ENCODE measurements at places on chromosomes 5 and 9.

- no peak for DNase-seq
Observed at GRCh38 chr5:81424728-81425127, 30.8 kb upstream of the ACOT12 start.

DNA sequence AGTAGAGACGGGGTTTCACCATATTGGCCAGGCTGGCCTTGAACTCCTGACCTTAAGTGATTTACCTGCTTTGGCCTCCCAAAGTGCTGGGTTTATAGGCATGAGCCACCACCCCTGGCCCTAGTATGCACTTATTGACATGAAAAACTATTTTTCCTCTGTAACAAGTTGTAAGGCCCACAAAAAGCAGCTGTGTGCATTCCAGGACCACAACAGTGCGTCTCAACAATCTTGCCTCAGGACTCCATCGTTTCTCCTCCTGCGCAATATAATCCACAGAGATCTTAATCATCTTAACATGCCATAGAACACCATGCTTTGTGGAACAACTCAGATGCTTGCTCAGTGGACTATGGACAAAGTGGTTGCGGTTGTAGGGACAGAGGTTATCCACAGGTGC lies 10.2 kb downstream of the OR2V1 start:
- DNase-seq, result no peak

GRCh38 chr9:35842795-35843194 lies 13.8 kb downstream of the TMEM8B start:
- no peak for DNase-seq

- no peak for DNase-seq
Observed at GRCh38 chr5:113240951-113241726, 193.7 kb downstream of the TSSK1B start.

- no peak for DNase-seq
Observed at GRCh38 chr5:31886206-31886605, 247.3 kb downstream of the PDZD2 start.

- no peak for DNase-seq
Observed at GRCh38 chr5:34722183-34722582, 66.1 kb downstream of the RAI14 start.

DNA sequence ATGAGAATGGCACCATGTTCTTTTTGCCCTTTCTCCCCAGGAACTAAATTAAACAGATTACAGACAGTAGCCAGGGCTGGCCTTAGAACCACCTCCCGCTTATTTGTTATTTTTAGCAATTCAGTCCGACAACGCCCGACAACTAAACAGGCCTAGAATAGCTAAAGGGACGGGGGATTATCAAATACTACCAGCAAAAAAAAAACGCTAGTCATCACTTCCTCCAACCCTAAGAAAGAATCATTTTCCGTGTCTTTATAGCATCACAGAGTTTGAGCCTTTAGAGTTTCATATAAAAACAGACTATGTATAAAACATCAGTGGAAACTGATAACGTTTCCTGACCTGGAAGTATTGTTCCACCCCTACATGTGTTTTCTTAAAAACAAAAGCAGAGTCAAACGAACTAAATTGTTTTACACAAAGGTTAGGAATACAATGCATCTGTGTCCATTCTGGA lies 35.3 kb downstream of the PFDN1 start:
- DNase-seq, result no peak

DNA sequence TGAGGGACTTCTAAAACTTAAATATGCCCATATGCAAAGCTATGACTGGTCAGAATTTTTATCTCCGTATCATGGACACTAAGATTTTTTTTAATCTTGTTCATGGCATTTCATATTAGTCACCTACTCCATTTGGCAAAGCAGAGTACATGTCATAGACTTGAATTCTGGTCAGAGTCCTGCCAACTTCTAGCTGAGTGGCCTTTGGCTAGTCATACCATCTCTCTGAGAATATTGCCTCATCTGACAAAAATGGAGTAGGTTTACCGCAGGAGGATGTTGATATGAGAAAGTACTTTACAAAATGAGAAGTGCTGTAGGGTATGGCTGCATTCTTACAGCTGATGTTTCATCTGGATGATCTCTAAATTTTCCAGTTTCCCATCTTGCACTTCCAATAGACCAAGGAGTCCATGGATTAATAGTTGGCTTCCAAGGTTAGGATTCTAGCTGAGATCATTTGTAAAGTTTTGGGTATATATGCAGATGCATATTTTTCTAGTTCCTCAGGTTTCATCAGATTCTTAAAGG lies 150.8 kb upstream of the NR3C1 start:
- no peak for DNase-seq

- DNase-seq, result peak; percentile 80
Observed at GRCh38 chr5:76733049-76733417, 17.1 kb downstream of the F2R start.

DNA sequence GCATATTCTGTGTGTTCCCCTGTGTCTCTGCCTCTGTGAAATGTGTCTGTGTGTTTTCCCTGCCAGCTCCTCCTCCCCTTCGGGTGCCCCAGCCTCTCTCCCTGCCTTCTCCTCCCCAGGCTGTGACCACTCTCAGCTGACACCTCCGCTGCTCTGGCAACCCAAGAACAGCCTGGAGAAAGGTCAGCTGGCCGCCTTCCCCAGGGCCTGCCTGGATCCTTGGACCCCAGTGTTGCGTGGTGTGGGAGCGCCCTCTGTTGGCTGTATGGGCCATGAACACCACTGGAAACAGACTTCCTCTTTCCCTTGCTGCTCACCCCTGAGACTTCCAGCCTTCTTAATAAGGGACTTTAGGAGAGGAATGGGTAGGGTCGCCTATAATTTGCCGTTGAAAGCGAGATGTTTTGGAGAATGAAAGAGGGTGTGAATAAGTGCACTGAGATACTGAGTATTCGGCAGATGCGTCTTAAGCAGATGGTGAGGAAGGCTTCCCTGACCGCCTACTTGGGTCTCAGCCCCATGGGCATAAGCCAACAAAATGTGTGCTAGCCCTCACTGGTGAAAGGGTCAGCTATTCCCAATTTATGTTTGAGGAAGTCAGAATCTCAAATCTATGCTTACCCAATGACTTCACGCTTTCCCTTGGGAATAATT lies 114.9 kb upstream of the TRIM32 start:
- DNase-seq, result no peak

DNA sequence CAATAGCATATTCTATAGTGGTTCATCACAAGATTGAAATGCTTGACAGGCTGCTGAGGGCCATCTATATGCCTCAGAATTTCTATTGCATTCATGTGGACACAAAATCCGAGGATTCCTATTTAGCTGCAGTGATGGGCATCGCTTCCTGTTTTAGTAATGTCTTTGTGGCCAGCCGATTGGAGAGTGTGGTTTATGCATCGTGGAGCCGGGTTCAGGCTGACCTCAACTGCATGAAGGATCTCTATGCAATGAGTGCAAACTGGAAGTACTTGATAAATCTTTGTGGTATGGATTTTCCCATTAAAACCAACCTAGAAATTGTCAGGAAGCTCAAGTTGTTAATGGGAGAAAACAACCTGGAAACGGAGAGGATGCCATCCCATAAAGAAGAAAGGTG lies 43.8 kb downstream of the GCNT1 start:
- DNase-seq, result no peak

DNA sequence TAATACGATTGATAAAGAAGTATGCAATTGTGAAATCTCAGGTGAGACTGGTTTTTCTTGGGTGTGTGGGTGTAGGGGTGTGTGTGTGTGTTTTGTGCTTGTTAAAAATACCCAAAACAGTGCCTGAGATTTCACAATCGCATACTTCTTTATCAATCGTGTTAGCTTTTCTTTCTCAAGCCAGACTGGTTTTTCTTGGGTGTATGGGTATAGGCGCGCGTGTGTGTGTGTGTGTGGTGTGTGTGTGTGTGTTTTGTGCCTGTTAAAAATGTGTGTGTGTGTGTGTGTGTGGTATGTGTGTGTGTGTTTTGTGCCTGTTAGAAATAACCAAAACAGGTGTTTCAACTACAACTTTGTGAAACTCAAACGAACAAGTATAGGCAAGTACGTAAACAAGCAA lies 53.7 kb downstream of the CERT1 start:
- no peak for DNase-seq

GRCh38 chr9:76734716-76735115 lies 29.5 kb upstream of the PCA3 start:
- no peak for DNase-seq

GRCh38 chr9:93897075-93897970 lies 57.8 kb downstream of the BARX1 start:
- DNase-seq, result no peak

GRCh38 chr5:122258241-122258640 lies 53.8 kb upstream of the SNCAIP start:
- DNase-seq, result no peak

DNA sequence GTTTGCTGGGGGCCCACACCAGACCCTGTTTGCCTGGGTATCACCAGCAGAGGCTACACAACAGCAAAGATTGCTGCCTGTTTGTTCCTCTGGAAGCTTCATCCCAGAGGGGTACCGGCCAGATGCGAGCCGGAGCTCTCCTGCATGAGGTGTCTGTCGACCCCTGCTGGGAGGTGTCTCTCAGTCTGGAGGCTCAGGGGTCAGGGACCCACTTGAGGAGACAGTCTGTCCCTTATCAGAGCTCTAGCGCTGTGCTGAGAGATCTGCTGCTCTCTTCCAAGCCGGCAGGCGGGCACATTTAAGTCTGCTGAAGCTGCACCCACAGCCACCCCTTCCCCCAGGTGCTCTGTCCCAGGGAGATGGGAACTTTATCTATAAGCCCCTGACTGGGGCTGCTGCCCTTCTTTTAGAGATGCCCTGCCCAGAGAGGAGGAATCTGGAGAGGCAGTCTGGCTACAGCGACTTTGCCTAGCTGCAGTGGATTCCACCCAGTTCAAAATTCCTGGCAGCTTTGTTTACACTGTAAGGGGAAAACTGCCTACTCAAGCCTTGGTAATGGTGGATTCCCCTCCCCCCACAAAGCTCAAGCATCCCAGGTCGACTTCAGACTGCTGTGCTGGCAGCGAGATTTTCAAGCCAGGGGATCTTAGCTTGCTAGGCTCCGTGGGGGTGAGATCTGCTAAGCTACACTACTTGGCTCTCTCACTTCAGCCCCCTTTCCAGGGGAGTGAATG lies 206.0 kb upstream of the TLX3 start:
- no peak for DNase-seq

GRCh38 chr5:14006823-14007520 lies 62.5 kb upstream of the DNAH5 start:
- DNase-seq, result no peak

DNA sequence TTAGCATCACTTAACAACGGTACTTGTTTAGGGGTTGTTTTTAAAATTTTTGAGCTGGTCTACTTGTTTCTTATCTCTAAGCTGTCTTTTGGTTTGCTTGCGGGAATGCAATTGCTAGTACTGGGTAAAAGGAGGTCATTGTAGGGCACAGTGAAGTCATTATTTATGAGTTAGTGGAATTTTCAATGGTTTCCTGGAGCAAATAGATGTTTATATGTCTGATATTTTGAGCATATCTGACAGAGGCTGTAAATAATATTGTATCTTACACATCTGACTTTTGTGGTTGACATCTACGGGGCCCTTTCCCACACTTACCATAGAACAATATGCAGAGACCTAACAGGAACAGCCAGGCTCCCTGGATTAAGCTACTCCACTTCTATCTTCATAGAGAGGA lies 90.4 kb upstream of the IL6ST start:
- no peak for DNase-seq

DNA sequence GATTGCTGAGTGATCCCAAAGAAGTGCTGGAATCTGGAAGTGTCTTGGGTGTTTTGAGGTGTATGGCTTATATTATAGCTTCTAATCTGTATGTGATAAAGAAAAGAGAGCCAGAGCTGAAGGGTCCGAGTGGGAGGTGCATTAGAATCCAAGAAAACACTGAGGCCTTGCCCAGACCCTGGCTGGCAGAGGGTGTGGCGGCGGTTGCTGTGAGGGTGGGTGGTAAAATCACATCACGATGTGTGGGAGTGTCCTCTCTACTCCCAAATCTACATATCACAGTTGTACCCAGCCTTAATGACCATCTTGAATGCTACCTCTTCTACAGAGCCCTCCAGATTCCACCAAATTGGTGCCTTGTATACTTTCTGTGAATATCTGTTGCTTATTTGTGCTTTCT lies 28.9 kb downstream of the ACTBL2 start:
- no peak for DNase-seq

GRCh38 chr5:133892306-133892705 lies 76.1 kb downstream of the C5orf15 start:
- no peak for DNase-seq

- no peak for DNase-seq
Observed at GRCh38 chr5:117856713-117857112, 1131.6 kb downstream of the DTWD2 start.

DNA sequence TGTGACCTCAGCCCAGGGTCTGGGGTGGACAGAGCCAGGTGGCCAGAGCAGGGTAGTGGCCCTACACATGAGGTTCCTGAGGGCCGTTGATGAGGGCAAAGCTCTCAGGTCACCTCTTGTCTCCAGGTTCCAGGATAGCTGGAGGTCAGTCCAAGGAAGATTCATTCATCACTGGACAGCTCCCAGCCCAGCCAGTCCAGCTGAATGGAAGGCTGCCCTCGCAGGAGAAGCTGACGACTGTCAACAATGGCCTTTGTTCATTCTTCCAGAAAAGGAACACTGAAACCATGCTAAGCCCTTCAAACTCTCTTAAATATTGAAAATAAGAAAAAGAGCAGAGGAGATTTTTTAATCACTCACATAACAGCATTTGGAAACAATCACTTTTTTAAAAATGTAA lies 169.7 kb upstream of the TBCA start:
- no peak for DNase-seq

DNA sequence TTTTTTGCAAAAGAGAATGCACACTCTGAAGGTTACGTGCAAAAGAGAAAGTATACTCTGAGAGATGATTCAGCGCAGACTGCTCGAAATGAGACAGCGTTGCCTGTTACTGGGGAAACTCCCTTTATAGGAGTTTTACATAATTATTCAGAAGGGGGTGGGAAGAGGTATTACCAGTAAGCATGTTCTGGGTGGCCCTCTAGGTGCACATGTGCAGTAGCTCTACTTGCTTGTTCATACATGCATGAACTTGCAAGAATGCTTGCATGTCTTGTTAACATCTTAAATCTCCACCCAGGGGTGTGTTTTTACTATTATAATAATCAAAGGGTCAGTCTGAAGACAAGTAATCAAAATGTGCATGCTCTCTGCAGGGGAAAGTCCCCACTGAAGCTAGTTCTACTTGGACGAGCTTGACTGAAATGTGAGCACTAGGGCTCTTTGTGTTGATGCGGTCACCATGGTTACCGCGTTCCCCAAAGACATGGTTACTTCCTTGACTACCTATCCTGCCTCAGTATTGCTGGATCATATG lies 75.5 kb downstream of the SGCD start:
- DNase-seq, result peak; percentile 46

- DNase-seq, result no peak
Observed at GRCh38 chr5:104941030-104941645, 1378.5 kb upstream of the NUDT12 start.

DNA sequence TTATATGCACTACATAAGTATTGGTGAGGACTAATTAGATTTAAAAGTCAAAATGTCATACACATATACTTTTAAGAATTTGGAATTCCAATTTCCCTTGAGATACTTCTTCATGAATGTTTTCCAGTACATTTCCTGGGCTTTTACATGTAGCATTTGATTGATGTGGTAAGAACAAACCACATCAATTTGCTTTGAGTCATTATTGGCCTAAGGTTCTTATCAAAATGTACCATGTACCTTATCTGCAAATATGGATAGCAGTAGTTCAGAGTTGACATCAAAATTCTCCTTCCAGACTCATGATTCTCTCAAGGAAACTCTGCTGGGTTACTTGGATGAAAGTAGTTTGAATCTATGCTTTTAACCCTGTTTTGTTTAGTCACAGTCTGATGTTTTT lies 2.5 kb downstream of the CAST start:
- DNase-seq, result peak; percentile 50

- DNase-seq, result peak; percentile 38
Observed at GRCh38 chr9:108953983-108954574, 19.9 kb downstream of the ABITRAM start.

Measured in CD4-positive, alpha-beta T cell treated with Interleukin-15 for 4 hours (primary cell).